T-helper 17 cell (primary cell): ENCODE measurements at places on chromosomes 7 and 10. TPM values are rescaled to one million over a fixed set of nuclear protein-coding genes. Genes with fewer than 3 reads are reported as not detected.

- H3K4me3 ChIP-seq, result no peak overlapping the region
- H3K27ac ChIP-seq, result no peak overlapping the region
- no peak for DNase-seq
- peaks cover 64% of the 10 kb centered on the region for H3K27me3 ChIP-seq
- peaks cover 4% of the 10 kb centered on the region for H3K4me1 ChIP-seq
- no peaks in the 10 kb centered on the region for H3K36me3 ChIP-seq
Measured at GRCh38 chr7:43248961-43249822, 136.7 kb downstream of the HECW1 start.

GRCh38 chr7:45695249-45695995, 121.3 kb downstream of the ADCY1 start:
- no peak for DNase-seq
- no peaks in the 10 kb centered on the region for H3K36me3 ChIP-seq
- H3K27ac ChIP-seq, result no peak overlapping the region
- no peak overlapping the region for H3K4me3 ChIP-seq
- H3K27me3 ChIP-seq, result peaks cover 18% of the 10 kb centered on the region

DNA sequence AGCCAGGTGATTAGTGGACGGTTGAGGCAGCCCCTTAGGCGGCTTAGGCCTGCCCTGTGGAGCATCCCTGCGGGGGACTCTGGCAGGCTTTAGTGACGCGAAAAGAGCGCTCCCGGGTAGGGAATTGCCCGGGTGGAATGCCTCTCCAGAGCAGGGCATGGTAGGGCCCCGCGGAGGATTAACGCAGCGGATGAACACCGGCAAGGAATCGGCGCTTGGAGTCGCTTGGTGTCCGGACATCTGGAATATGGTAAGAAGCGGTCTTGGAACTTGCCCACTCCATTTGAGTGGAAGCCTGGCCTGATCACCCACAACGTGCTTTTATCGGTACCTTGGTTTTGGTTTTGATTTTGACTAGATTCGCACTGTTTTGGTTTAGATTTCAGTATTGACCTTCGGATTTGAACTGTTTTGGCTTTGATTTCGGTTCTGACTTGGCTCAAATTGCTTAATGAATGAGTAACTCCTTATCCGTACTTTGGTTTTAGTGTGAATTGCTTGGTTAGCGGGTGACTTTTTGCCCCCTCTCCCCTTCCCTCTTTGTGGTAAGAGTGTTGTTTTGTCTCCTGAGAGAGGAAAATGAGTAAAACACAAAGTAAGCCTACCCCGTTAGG, 24.2 kb upstream of the CHST3 start:
- H3K4me1 ChIP-seq, result peaks cover 4% of the 10 kb centered on the region
- no peaks in the 10 kb centered on the region for H3K27me3 ChIP-seq
- H3K27ac ChIP-seq, result no peak overlapping the region
- peak overlapping the region; percentile 52 for H3K4me3 ChIP-seq
- no peak for DNase-seq

DNA sequence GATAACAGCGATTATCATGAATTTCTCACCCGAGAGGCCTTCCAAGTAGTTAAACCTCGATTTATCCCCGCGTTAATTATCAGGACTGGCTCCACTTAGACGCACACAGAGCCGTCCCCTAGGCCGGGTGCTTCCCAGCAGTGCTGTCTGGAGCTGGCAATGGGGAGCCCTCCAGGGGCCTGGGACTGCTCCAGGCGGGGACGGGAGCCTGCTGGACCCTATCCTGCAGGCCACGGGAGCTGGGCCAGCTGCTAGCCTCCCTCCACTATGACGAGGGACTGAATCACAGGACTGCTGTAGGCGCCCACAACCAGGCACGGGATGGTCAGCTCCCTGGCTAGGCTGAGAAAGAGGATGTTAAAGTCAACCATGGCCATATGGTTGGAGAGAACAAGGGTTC, 229.1 kb downstream of the ELFN1 start:
- H3K4me1 ChIP-seq, result peaks cover 8% of the 10 kb centered on the region
- no peaks in the 10 kb centered on the region for H3K36me3 ChIP-seq
- H3K4me3 ChIP-seq, result no peak overlapping the region
- no peak for DNase-seq

UPK3B gene
- total RNA-seq, result 1.8 TPM

GATA3 gene
- total RNA-seq, result 91.9 TPM

GRCh38 chr7:44288381-44288685, 37.1 kb downstream of the CAMK2B start:
- H3K27me3 ChIP-seq, result peaks cover 42% of the 10 kb centered on the region
- no peak overlapping the region for H3K4me3 ChIP-seq
- peak; percentile 6 for DNase-seq
- no peaks in the 10 kb centered on the region for H3K36me3 ChIP-seq

AGR3 gene
- not detected for total RNA-seq

DNA sequence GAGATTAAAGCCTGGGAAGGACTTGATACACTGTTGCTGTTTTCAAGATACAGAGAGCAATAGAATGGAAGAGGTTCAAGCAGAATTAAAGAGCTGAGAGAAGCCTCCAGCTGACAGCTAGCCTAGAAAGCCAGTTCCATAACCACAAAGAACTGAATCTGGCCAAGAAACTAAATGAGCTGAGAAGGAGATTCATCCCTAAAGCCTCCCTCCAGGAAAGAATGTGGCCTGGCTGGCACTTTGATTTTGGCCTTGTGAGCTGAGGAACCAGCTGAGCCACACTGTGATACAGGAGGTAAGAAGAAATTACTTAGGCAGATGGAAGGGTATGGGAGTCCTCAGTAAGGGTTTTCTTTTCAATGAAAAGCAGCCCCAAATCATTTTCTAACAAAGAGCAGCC, 324.1 kb downstream of the PHF14 start:
- H3K27ac ChIP-seq, result no peak overlapping the region
- H3K4me1 ChIP-seq, result no peaks in the 10 kb centered on the region
- no peaks in the 10 kb centered on the region for H3K27me3 ChIP-seq
- no peak overlapping the region for H3K4me3 ChIP-seq
- H3K36me3 ChIP-seq, result no peaks in the 10 kb centered on the region

RPEL1 gene
- total RNA-seq, result not detected

GRCh38 chr10:131909014-131909808, 8.4 kb downstream of the PPP2R2D start:
- no peak for DNase-seq
- no peak overlapping the region for H3K4me3 ChIP-seq
- H3K36me3 ChIP-seq, result peaks cover 6% of the 10 kb centered on the region
- H3K27me3 ChIP-seq, result no peaks in the 10 kb centered on the region
- H3K4me1 ChIP-seq, result peaks cover 43% of the 10 kb centered on the region

DNA sequence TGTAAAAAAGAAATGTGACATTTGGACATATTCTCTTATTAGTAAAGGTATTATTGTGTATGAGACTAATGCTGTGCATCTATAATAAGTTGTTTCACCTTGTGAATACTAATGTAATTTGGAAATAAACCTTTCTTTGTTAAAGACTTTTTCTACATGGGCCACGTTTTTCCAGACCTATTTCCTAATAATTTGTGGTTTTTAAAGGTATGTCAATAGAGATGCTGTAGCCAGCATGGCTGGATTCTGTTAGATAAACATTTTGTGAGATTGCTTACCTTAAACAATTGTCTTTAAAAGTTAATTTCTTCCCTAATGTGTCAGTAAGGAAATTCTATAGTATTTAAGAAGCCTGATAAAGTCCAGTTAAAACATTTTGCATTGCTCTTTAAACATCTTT, 56.0 kb downstream of the KAT6B start:
- peaks cover 40% of the 10 kb centered on the region for H3K4me1 ChIP-seq
- H3K36me3 ChIP-seq, result peaks cover 2% of the 10 kb centered on the region
- H3K27ac ChIP-seq, result peak overlapping the region; percentile 59
- H3K4me3 ChIP-seq, result no peak overlapping the region
- no peaks in the 10 kb centered on the region for H3K27me3 ChIP-seq

GRCh38 chr10:33982995-33983394, 648.5 kb upstream of the NRP1 start:
- no peaks in the 10 kb centered on the region for H3K4me1 ChIP-seq
- DNase-seq, result no peak
- H3K36me3 ChIP-seq, result no peaks in the 10 kb centered on the region
- H3K4me3 ChIP-seq, result no peak overlapping the region

DNA sequence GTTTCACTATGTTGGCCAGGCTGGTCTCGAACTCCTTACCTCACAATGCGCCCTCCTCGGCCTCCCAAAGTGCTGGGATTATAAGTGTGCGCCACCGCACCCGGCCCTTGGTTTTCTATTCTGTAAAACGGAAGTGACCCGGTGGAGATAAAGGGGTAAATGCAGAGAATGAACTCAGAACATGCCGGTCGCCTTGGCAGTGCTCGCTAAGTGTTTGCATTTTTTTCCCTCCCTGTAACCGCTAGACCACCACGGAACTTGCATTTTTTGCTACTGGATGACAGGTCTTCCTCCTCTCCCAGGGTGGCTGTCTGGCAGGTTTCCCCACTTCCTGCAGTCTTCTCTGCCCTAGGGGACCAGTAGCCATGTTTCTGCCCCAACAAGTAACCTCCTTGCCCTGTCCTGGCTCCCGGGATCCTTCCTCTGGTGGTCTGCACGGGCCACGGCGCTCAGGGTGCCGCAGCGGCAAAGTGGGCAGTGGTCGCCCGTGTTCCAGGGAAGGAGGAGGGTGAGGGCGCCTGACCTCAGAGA, 18.8 kb upstream of the GNA12 start:
- no peaks in the 10 kb centered on the region for H3K27me3 ChIP-seq
- no peak overlapping the region for H3K4me3 ChIP-seq

DNA sequence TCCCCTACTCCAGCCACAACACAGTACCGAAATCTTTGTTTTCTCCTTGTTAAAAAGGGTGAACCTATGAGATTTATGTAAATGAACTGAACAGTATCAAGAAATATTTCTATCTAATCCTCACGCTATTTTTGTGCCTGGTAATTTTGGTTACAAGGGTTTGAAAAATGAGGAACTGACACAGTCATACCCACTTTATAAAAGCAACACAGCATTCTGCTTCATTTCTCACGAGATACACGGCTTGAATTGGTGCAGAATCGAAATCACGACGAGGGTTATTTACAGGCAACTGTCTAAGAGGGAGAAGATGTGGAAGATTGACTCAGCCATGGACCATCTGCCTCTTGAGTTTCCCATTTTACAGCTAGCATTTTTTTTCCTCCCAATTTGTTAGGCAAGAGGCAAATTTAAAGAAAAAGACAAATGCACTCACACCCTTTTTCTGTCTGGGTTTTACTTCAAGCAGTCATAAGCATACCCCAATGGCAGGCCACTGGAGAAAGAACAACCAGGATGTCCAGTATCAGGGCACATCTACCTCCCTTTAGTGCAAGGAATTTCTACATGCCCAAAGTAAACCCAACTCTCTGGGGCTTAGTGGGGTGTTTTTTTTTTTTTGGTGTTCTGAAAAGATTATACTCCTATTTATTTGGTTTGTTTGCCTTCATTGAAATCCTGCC, 108.1 kb downstream of the ITGB8 start:
- no peak overlapping the region for H3K4me3 ChIP-seq
- DNase-seq, result no peak
- no peak overlapping the region for H3K27ac ChIP-seq
- no peaks in the 10 kb centered on the region for H3K36me3 ChIP-seq
- H3K4me1 ChIP-seq, result no peaks in the 10 kb centered on the region

- peaks cover 2% of the 10 kb centered on the region for H3K4me1 ChIP-seq
- H3K27ac ChIP-seq, result no peak overlapping the region
- H3K36me3 ChIP-seq, result no peaks in the 10 kb centered on the region
- no peak for DNase-seq
- peaks cover 5% of the 10 kb centered on the region for H3K27me3 ChIP-seq
Measured at GRCh38 chr10:93859049-93859655, 34.6 kb upstream of the SLC35G1 start.

DNA sequence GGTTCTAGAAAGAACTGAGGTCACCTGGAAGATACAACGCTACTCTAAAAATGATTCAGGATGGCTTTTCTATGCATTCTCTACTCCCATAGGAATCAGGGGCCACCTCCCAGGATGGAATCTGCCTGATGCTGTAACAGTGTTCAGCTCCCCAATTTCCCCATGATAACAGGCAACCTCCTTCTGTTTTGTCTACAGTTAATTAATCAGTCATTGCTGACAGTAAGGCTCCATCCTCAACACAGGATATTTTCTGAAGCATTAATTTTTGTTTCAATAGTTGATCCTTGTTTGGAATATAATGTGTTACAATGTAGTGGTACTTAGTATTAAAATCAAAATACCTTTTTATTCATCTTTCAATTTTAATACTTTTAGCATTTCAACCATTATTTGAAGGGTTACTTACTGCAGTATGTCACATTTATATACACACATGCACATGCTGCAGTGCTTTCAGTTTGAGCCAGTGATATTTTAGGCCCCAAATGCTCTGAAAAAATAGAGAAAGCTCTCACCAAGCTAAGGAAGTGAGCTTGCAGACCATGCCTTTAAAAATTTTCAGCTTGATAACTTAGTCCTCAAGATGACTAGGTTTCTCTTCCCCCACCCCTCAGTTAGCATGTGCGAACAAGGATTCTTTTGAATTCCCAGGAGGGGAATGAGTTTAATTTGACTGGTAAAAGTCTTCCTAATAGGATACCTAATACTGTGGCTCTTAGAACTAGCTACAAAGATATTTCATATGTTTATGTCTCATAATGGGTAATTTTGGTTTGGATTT, 592 bp upstream of the PIK3CG start:
- peaks cover 38% of the 10 kb centered on the region for H3K4me1 ChIP-seq
- peaks cover 2% of the 10 kb centered on the region for H3K36me3 ChIP-seq
- H3K4me3 ChIP-seq, result peak overlapping the region; percentile 99
- DNase-seq, result no peak

GRCh38 chr7:133355325-133355708, 102.4 kb downstream of the EXOC4 start:
- no peaks in the 10 kb centered on the region for H3K27me3 ChIP-seq
- DNase-seq, result no peak
- no peak overlapping the region for H3K4me3 ChIP-seq
- H3K27ac ChIP-seq, result no peak overlapping the region

TLX1 gene
- not detected for total RNA-seq

KIN gene
- 8.6 TPM for total RNA-seq

DNA sequence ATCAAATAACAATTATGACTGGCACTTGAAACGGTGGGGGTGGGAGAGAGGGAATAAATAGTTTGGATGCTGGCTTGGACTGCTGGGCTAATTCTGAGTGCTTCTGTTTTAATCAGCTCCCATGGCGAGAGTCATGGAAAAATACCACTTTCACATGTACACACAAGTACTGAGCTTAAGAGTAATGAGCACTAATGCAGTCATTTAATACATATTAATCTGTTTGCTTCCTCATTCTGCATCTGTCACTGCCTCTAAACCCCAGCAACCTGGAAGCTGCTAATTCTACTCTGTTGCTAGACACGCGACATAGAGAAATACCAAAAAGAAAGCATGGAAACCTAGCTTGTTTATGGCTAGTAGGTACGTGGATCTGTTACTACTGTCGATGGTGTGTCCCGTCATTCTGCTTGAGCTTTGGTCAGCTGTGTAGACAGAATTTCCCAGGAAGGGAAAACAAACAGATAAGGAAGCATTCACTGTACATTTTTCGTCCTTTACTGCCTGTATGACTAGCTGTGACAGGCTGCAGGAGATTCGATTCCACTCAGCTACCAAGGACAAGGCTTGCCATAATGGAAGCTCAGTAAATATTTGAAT, 238.8 kb downstream of the BAMBI start:
- no peak overlapping the region for H3K4me3 ChIP-seq
- H3K27me3 ChIP-seq, result peaks cover 8% of the 10 kb centered on the region
- H3K27ac ChIP-seq, result no peak overlapping the region

FAM221A gene
- total RNA-seq, result 4.8 TPM

- H3K36me3 ChIP-seq, result no peaks in the 10 kb centered on the region
- DNase-seq, result no peak
- no peak overlapping the region for H3K27ac ChIP-seq
- no peaks in the 10 kb centered on the region for H3K27me3 ChIP-seq
- H3K4me3 ChIP-seq, result no peak overlapping the region
Measured at GRCh38 chr10:88113232-88113631, 249.8 kb downstream of the PTEN start.
